ENCODE measurements at places on chromosomes 7 and 10. TPM values are rescaled to one million over a fixed set of nuclear protein-coding genes. Genes with fewer than 3 reads are reported as not detected.

DNA sequence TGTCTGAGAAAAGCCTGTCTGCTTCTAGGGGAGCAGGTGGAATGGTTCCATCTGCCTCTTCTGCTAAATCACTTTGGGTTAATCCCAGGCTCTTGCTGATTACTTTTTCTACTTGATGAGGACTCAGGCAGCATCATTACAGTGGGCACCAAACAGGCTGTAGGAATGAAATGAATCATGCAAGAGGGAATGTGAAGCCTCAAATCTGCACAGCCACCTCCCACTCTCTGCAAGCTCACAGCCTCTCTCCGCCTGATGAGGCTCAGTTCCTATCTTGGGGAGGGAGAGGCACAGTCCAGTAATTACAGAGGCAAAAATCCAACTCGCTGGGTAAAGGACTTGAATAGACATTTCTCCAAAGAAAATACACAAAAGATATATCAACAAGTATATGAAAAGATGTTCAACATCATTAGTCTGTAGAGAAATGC lies 34.0 kb downstream of the HSPA12A start:
- no peak for DNase-seq

DNA sequence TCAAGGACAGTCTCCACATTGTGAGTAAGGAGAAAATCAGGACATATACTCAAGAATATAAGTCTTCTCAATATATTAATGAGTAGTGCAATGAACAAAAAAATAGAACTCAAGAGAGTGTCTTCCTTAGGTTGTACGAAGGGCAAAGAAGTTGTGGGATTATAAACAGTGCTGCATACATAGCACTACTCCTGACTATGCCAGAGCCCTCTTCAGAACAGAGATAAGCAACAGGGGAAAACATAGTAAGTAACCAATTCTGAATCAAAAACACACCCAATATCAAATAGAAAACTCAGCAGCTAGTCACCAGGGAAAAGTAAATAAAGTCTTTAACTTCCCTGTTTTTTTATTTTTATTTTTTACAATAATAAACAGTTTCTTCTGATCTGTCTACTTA lies 10.6 kb downstream of the ARHGAP21 start:
- DNase-seq = no peak

DNA sequence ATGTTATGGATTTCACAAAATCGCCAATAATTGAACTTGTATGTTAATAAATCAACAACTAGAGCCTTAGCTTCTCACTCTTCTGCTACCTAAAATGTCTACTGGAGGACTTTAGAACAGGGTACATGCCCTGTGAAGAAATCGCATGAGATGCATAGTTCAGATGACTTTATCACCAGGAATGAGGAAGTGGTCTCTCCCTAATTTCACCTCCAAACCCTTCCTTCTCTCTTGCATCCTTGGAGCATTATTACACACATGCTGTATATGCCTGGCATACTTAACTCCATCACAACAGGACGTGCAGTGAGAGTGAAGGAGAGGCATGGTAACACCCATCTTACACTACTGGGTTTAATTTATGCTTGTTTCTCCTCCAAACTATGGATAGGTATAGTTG lies 27.8 kb downstream of the RHEB start:
- no peak for DNase-seq

PON1 gene
- not detected for total RNA-seq

MSS51 gene
- total RNA-seq = 9.5 TPM
